ENCODE measurements at places on chromosomes 4 and X.

GRCh38 chr4:90824266-90825150 is 697.3 kb downstream of the CCSER1 start:
- no peak for DNase-seq

DNA sequence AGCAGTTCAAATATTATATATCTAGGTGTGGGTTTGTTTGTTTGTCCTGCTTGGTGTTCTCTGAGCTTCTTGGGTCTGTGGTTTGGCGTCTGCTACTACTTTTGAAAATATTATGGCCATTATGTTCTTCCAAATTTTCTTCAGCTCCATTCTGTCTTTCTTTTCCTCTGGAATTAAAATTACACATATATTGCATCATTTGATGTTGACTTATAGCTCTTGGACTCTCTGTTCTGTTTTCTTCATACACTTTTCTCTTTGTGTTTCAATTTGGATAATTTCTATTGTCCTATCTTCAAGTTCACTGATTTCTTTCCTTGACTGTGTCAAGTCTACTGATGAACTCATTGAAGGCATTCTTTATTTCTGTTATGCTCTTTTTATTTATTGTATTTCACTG is 65.2 kb upstream of the ZNF81 start:
- no peak for DNase-seq

GRCh38 chr4:45358573-45359506 is 632.5 kb upstream of the GNPDA2 start:
- DNase-seq = no peak

GRCh38 chr4:141101511-141101910 is 31.8 kb downstream of the RNF150 start:
- no peak for DNase-seq

DNA sequence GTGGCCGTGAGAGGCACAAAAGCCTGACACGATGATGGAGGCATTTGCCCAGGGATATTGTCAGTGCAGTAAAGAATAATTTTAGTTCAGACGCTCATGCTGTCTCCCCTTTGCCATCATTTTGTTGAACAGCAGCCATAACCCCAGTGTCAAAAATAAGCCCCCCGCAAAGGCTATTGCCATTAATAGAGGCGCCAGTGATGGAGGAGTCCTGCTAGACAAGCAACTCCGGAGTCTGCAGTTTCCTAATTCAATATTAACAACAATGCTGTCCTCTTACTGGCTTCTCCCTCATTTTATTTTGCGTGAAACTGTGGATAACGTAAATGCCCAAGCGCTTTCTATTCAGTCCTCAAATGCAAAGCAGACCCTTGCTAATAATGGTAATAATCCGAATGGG is 603 bp upstream of the SMS start:
- DNase-seq = no peak

- no peak for DNase-seq
These were observed 34.7 kb downstream of the MSL3 start for GRCh38 chrX:11792461-11793421.

GRCh38 chr4:8081621-8082516 is 76.7 kb downstream of the ABLIM2 start:
- DNase-seq = no peak

- DNase-seq = no peak
These were observed 35.7 kb downstream of the RELL1 start for GRCh38 chr4:37650481-37650880.

DNA sequence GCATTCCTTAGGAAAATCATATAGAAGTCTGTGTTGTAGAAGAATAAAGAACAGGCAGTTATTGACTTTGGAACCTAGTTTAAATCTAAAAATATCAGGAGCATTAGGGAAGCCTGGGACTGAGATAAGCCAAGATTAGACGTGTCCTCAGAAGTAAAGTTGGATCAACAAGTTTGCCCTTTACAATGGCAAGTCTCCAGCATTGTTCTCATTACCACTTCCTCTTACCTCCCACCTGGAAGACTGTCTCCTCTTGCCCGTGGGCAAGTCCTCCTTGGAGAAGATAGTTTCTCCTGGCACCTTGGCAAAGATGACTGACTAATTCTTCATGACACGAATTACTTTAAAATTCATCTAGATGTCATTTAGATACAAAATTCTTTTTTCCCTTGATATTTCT is 37.8 kb downstream of the CNKSR2 start:
- DNase-seq = no peak

DNA sequence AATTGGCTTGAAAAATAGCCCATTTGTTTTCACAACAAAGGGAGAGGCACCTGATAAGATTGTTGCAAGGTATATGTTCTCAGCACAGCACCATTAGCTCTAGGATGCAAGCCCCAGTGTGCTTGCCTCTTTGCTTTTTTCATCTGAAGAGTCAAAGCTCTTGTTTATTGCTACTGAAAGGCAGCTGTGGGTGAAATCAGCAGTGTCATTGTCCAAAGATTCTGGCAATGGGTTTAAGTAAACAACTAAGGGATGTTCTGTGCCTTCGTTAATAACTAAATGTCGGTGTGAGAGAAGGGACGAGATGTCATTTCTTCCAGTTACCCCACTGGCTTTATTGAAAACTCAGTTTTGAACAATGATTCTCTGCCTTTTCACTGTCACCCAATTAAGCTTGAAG is 567.7 kb downstream of the KCNIP4 start:
- DNase-seq = no peak

GRCh38 chr4:95129821-95130311 is 372.1 kb downstream of the BMPR1B start:
- no peak for DNase-seq

- DNase-seq = no peak
These were observed 274.6 kb downstream of the ANKRD50 start for GRCh38 chr4:124437853-124438495.

DNA sequence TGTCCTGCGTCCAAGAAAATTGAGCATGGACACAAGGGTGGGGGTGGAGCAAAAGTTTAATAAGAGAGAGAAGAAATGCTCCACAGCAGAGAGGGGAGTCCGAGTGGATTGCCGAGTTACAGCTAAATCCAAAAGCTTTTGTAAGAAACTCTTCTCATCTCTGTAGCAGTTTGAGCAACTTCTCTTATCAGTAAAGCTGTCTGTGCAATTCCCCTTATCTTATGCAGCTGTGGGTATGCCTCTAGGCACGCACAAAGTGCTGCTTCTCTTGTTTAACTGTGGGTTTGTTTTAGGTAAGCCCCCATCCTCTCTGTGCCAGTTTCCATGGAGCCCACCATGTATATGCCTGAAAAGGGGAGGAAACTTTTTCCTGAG is 44.8 kb downstream of the HMGB2 start:
- DNase-seq = no peak

DNA sequence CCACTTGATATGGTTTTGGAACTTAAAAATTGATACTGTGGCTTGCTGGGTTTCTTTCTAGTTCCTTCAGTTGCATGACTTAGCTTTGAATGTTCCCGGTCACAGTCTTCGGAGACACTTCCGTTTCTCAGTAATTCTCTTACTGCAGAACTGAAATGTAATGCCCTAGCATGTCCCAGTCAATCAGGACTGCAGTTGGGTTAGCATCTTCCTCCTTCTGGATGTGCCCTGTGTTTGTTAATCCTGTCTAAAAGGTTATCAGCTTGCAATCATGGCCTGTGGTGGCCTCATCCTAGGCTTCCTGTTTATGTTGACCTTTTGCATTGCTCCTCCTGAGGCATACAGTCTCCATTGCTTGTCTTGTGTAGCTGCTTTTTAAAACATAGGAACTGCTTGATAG is 275.9 kb downstream of the ARHGAP10 start:
- no peak for DNase-seq

DNA sequence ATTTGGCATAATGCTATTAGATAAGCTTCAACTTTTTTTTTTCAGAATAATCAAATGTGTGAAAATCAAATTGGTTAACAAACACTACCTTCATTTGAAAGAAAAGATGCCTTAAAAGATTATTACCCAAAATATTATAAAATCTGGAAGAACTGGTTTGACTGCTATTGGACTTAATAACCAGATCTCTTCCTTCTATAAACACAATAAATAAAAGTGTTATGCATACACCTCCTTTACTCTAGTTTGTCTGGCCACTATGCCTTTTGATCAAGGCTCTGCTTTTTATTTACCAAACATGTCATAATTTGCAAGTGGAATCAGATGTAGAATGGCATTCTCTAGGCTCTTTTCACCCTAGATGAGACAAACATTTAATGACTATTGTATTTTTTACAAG is 897.3 kb upstream of the EPHA5 start:
- no peak for DNase-seq

DNA sequence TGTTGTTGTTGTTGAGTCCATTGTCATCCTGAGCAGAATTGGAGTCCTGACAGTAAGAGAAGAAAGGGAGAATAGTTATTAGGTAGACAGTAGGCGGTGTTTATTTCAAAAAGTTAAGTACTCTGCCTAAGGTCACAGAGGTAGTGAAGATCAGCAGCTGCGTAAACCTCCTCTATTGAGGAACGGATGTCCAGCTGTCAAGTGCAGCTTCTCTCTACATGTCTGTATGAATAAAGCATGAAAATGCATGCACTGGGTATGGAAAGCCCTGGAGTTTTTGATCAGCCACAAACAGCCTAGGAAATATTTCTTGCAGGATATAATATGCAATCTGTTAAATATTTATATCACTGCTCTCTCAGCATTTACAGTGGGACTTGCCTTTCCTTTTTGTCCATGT is 109.4 kb upstream of the CBLL2 start:
- no peak for DNase-seq

DNA sequence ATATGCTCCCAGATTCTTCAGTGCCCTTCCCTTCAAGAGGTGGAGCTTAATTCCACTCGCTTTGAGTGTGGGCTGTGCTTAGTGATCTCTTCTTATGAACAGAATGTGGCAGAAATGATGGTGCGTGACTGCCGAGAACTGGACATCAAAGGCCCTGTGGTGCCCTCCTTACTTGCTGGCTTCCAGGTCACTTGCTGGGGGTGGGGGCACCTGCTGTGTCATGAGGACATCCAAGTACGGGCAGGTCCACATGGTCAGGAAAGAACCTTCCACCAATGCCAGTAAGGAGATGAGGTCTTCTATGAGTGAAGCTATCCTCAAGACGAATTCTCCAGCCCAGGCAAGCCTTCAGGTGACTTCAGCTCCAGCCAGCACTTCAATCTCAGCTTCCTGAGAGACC is 95.8 kb downstream of the FAM53A start:
- DNase-seq = peak; percentile 10

GRCh38 chr4:740656-741282 is 35.1 kb downstream of the PCGF3 start:
- no peak for DNase-seq

GRCh38 chr4:3822230-3822947 is 56.2 kb downstream of the ADRA2C start:
- DNase-seq = peak; percentile 70
